ENCODE measurements at places on chromosomes 5 and 9.

DNA sequence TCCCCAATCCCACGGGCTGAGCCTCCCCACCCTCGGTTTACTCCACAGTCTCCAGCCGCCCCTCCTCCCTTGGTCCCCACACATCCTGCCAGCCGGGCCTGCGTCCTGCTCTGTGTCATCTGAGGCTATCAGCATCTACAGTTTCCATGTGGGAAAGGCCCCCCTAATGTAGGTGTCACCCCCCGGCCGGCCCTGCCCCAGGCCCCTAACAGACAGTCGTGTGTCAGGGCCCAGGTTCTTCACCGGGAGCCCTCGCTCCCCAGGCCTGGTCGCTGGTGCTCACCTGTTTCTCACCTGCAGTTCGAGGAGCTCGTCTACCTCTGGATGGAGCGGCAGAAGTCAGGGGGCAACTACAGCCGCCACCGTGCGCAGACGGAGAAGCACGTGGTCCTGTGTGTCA lies 62.7 kb downstream of the KCNT1 start:
- DNase-seq, result no peak

DNA sequence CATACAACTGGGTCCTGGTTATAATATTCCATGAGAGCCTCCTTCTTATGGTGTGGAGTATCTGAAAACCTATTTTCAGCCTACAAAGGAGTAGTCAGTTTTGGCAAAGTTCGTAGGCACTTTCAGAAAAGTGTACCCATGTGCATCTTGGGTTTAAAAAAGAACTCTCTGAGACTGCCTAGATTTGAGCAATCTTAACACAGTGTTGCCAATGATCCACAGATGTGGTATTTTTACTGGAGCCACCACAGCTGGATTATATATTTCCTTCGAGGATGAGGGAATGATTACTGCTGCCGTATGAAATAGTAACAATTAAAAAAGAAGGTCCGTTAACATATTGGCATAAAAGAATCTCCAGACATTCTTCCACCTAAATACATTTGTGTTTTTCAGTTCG lies 1.1 kb downstream of the PALM2AKAP2 start:
- DNase-seq, result no peak

- DNase-seq, result no peak
Measured at GRCh38 chr5:66881480-66882161, 285.4 kb downstream of the MAST4 start.

DNA sequence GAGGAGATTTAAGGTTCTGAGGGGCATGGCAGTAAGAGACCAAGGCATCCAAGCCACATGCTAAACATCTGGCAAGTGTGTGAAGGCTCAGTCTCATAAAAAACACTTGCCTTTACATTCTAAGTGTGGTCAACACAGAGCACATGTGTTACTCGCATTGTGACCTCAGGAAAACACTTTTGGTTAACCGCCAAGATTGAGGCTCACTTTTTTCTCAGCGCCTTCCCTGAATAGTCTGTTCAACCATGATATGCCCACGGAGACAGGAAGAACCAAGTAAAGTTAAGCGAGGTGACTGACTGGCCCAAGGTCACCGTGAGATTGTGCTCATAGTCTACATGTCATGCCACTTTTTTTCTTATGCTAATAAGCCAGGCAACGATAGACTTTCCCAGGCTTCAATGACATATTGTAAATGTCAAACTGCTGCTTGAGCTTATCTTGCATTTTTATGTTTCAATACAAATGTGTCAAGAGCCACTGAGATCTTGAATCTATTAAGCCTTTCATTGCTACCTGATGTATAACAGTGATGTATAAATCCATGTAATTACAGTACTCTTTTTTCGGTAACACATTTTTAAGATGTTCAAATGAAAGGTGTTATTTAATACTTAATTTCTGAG lies 21.1 kb upstream of the IL9 start:
- no peak for DNase-seq

- no peak for DNase-seq
Measured at GRCh38 chr9:132341177-132341840, 13.5 kb downstream of the SETX start.

DNA sequence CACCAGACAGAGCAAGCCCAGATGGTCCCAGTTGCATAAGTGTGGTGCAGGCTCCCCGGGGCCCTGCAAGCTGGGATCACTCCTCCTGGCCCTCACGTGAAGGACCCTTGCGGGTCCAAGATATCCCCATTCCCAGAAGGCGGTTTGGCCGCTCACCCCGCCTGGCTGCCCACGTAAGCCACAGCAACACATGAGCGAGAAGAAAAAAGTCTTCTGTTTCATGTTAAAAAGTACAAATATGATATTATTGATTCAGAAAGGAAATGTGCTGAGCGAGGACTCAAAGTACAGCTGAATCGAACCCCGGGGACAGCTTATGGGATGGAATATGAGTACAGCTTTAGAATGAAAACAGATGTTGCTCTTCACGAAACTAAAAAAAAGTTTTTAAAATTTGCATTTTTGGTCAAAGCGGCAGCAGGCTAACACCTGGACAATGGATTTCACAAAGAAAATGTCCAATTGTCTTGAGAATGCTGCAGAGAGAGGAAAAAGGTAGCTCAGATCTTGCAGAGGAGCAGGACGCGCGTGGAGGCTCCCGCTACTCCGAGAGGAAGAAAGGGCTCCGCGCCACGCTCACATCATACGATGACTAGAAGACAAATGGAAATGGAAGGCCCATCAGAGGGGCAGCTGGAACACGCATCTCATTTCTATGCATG lies 427.6 kb downstream of the IRX1 start:
- no peak for DNase-seq

GRCh38 chr9:113979343-113980127 lies 98.6 kb downstream of the AMBP start:
- no peak for DNase-seq

DNA sequence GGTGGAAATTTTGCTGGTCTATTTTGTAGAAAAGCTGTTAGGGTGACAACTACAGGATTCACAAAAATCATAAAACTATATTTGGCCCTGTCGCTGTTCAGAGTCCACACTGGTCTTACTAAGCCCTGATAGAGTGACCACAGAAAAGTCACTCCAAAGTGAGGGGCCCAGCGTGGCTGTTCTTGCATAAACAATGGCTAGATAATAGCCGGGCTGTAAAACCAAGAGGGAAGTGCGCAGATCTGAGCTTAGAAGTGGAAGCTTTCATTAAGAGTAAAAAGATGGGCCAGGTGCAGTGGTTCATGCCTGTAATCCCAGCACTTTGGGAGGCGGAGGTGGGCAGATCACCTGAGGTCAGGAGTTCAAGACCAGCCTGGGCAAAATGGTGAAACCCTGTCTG lies 15.5 kb upstream of the CTSL start:
- DNase-seq, result no peak

DNA sequence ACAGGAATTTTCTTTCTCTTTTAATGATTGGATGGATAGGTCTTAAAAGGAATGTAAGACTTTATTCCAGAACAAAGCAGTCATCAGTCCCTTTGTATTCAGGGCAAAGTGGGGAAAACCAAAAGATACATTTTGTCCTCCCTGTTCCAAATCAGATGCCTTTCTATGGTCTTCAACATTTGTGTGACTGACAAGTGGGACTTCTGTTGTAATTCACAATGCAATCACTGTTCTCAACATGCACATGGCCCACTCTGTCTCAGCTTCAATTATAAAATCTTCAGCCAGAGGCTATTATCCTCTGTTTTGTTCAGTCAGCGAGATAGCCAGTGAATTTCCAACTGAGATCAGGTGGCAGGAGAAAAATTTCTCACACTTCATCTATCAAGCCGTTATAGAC lies 95.5 kb upstream of the ERBIN start:
- DNase-seq, result no peak

GRCh38 chr9:82148901-82149461 lies 160.4 kb downstream of the SPATA31D1 start:
- no peak for DNase-seq

DNA sequence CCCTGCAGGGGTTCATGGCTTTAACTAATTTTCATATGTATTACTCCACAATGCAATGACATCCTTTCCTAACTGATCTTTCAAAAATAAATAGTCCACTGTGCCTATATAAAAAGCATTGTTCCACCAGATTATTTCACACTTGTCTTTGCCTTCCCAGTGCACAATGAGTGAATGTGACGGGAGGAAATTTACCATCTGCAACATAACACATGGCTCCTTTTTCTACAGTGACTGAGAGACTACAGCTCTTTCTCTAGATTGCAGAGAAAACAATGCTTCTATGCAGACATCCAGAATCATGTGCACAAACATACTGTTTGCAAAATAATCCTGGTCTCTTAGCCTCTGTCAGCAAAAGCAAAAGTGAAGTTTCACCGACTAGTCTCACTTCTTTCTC lies 483.7 kb upstream of the PIK3R1 start:
- DNase-seq, result no peak

DNA sequence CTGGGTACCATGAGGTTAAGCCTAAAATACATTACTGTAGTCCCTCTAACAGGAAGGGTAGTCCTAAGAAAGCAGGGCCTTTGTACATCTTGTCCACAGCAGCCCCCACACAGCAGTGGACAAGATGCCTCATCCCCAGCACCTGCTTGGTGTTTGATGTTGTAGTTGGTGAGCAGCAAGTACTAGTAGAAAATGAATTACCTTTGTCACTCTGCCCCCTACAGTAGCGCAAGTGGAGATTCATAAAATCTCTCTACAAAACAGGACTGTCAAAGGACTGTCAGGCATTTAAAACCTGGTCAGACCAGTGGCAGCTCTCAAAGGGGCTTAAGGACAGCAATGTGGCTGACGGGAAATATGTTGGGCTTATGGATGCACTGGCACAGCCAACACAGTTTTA lies 122.5 kb downstream of the TMEM174 start:
- no peak for DNase-seq

DNA sequence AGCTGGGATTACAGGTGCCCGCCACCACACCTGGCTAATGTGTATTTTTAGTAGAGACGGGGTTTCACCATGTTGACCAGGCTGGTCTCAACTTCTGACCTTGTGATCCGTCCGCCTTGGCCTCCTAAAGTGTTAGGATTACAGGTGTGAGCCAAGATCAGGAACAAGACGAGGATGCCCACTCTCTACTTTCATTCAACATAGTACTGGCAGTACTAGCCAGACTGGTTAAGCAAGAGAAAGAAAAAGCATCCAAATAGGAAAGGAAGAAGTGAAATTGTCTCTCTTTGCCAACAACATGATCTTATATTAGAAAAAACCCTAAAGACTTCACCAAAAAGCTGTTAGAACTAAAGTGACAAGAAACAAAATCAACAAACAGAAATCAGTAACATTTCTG lies 7.4 kb upstream of the ENDOG start:
- DNase-seq, result no peak

- DNase-seq, result no peak
Measured at GRCh38 chr5:77230727-77231470, 20.4 kb downstream of the PDE8B start.

- no peak for DNase-seq
Measured at GRCh38 chr5:179696603-179697002, 2.2 kb upstream of the CANX start.

GRCh38 chr9:87064311-87064710 lies 117.0 kb upstream of the GAS1 start:
- no peak for DNase-seq

DNA sequence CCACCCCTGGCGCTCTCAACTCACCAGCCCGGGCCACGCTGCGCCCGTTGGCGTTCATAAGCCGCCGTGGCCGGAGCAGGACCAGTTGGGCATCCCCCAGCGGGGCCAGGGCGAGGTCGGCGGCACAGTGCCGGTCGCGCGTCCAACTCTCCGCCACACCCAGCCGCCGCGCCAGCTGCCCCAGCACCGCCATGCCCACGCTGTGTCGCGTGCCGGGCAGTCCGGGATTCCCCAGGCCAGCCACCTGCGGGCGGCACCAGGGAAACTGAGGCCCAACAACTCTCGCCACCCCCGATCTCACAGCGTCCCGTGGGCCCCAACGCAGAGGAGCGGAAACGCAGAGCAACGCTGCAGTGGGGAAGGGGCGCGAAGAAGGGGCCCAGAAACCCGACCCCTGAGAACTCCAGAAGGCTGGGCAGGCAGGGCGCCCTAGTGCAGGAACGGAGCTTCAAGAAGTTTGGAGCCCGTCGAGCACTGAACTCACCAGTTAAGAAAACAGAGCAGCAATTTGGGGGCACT lies 453 bp downstream of the PTRH1 start:
- DNase-seq, result no peak

DNA sequence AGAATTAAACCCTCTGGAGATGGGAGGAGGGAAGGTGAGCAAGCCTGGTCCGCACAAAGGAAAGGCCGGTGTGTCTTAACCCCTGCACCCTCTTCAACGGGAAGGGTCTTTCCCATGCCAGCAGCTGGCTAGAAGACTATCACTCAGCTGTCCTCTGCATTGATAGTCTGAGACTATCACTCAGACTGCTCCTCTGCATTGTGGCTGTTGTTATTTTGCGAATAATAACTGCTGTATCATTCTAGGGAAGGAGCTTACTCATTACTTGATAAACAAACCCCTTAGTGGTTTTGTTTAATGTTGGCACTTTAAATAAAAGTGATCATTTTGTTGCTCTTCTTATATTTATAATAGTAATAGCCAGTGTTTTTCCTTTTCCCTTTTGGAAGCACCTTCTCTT lies 8.1 kb downstream of the TRIP13 start:
- no peak for DNase-seq

- no peak for DNase-seq
Measured at GRCh38 chr5:143459433-143459832, 55.9 kb upstream of the NR3C1 start.

GRCh38 chr9:33221568-33221884 lies 18.4 kb upstream of the SPINK4 start:
- DNase-seq, result no peak

- no peak for DNase-seq
Measured at GRCh38 chr5:1181451-1182359, 19.7 kb upstream of the SLC6A19 start.
